ENCODE measurements at places on chromosomes 7 and 10.

DNA sequence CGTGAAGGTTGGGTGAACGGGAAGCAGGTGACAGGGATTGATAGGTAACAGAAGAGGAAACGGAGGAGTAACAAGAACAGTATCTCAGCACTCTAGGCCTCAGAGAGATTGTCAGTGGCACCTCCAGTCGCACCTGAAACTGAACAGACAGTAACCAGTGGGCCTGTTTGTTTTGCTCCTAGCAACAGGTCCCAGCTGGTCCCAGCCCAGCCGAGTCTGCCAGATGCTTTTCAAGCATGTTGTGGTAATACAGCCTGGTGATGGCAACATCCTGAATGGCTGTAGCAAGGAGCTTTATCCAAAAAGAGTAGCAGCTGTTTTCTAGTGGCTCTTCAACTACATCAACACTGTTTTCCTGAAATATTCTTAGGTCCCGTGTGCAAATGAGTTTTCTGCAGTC, 4.7 kb downstream of the CACNB2 start:
- DNase-seq = no peak

DNA sequence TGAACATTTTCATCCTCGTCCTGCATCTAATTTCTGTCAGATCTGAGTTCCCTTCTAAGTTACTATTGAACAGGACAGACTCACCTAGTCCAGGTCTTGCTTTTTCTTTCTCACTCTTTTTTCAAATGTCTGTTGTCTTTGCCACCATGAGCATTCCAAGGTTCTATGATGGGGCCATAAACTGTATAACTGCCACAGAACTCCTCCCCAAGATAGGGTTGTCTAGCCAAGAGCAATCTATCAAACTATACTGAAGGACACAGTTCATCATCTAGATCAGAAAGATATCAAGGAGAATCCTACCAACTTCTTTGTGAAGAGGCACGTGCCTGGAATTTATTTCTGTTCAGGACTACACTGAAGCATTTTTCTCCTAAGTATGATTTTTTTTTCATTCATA, 50.1 kb upstream of the FEZF1 start:
- no peak for DNase-seq

DNA sequence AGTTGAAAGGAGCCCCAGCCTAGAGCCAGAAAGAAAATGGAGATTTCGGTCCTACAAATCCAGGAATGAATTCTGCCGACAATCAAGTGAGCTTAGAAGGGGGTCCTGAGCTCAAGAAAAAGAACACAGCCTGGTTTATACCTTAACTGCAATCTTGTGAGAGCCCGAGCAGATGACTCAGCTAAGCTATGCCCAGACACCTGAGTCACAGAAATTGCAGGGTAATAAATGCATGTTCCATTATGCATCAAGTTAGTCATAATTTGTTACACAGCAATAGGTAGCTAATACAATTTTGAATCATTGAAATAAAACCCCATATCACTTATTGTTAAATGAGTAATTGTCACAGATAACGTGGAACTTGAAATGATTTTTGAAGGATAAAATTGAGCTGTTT, 111.8 kb upstream of the FOXP2 start:
- no peak for DNase-seq

DNA sequence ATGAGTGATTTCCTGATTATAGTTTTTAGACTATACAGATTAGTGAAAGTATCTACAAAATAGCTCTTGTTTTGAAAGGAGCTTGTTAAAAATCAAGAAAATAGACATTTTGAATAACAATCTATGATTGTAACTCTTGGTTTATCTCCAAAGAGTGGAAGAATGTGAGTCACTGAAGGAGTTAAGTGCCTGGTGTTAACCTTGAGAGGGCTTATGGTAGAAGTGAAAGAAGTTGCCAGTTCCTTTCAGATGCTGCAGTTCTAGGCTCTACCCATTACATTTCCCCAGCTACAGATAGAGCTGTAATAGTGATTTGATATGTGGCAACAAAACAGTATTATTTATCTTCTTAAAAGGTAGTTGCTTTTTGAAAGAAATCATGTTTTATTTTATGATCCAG, 12.7 kb downstream of the NRBF2 start:
- no peak for DNase-seq

GRCh38 chr10:120598386-120598785, 141.4 kb downstream of the PLPP4 start:
- DNase-seq = no peak

GRCh38 chr7:111678986-111679385, 116.7 kb upstream of the IMMP2L start:
- DNase-seq = no peak

DNA sequence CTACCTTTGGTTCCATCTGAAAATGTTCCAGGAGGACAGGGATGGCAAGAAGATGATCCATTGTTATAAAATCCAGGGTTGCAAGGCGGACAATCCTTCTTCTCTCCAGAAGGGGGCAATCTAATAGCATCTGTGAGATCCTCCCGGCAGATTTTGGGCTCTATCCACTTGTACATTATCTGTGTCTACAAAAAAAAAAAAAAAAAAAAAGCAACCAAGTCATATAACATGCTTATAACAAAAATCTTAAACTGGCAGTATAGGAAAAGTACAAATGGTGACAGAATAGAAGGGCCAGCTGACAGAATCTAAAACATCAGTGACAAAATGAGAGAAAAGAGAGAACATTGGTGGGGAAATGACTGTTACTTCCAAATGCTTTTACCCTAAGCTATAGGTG, 132.7 kb downstream of the ELAPOR2 start:
- DNase-seq = peak; percentile 32

- DNase-seq = no peak
Observed at GRCh38 chr7:130515315-130516040, 23.6 kb downstream of the MEST start.

DNA sequence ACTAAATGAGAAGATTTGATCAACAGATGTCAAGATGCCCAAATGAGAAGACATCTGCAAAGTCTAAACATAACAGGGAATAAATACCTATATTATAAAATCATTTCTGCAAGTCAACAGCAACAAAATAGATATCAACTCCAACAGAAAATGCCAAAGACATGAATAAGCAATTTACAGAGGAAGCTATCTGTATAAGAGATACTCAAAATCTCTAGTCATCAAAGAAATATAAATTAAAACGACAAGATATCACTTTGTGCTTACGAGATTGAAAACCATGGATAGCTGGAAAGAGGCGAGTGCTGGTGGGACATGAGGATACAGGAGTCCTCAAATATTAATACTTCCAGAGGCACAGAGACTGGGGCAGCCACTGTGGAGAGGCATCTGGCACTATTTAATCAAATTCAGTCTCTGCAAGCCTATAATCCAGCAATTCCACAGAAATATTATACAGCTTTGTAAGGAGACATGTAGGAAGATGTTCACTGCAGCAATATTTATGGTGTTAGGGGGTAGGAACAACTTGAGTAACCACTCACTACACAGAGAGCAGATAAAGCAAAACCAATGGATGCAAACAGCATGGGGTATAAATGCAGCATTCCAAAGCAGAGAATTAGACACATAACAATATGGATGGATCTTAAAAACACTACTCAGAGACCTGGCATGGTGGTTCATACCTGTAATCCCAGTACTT, 4.8 kb downstream of the DNMBP start:
- DNase-seq = no peak

- DNase-seq = no peak
Observed at GRCh38 chr7:5470816-5471215, 47.2 kb upstream of the TNRC18 start.

DNA sequence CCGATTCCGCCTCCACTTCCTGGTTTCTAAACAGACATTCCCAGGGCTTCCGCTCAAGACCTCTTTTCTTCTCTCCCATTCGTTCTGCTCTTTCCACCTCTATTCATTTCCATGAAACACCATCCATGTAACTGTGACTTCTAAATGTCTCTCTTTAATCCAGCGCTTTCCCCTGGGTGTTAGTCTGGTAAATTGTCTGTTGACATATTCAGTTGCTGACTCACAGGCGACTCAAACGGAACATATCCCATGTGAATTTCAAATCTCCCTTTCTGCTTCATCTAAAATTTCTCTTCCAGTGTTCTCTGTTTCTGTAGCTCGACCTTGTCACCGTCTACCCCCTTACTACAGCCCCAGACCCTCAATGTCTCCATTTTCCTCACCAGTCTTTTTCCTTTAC, 119.1 kb downstream of the PFKFB3 start:
- DNase-seq = peak; percentile 15

DNA sequence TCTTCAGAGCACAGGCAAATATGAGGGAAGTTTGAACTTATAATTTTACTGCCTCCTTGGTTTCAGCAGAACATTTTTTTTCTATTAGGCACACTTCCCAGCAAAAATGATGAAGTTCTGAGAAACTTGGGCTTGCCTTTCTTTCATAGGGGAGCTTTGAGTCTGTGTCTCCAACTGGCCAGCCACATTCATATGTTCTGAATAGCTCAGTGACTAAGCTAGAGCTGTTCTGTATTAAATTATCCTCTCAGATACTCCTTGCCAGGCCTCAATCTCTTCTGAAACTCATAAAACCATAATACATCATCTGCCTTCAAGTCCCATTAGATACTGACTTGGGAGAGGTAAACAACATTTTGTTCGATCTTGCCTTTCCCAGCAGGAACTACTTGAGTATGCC, 476.5 kb downstream of the GPAM start:
- DNase-seq = no peak
